AG08396 (cell line): ENCODE measurements at places on chromosomes 7 and 10.

DNA sequence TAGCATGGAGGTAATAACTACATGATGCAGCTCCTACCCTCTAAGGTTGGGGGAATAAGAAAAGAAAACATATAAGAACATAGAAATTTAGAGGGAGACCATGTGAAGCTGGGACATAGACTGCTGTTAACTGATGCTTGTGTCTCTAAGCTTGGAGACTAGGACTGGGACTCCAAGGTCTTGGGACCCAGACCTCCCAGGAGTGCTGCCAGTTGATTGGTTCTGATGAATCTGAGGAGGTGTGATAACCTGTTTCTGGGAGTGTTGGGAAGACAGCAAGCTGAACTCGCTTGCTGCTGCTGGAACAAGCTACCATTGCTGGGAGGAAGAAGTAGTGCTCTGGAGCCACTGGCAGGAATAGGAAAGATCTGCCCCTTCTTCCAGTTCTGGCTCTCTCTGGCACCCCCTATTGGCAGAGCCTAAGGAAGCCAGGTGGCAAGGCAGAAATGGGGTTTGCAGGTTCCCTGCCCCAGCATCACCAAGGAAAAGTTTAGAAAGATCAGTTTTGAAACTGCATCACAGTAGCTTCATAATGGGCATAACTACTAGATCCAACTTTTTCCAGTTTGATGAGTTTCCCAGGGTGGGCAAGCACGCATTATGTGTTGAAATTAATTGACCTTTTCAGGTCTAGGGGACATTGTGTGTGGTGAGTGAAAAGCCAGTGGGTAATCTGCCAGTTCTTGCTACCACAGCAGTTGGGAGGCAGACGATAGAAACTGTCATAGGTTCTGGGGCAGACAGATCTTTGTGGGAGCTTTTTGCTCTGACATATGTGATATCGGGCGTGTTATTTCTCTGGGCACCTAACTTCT is 140.7 kb downstream of the SND1 start:
- no peak for DNase-seq

DNA sequence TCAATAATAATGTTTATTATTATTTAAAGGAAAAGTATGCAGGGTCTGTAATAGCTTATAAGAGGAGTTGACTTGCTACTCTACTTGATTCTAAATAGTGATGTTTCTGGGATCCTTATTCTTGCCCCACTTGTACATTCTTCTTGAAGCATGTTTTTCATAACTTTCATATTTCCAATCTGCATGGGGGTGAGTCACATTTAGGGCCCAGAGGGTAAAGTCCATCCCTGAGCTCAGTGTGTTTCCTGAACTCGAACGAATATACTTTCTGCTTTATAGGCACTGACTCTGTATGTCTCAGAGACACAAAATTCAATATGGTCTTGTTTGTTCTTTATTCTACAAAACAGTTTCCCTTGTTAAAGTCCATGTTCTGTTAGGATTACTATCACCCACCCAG is 61.0 kb upstream of the SMIM30 start:
- peak; percentile 13 for DNase-seq

GRCh38 chr7:67841896-67842295 is 845.3 kb downstream of the TYW1 start:
- no peak for DNase-seq

- DNase-seq = no peak
These were observed 12.2 kb upstream of the CAV1 start for GRCh38 chr7:116512520-116513188.
